ENCODE measurements at places on chromosomes 7 and 10.
A peak's percentile ranks its signal among the peaks of the same experiment; 100 is the strongest.

DNA sequence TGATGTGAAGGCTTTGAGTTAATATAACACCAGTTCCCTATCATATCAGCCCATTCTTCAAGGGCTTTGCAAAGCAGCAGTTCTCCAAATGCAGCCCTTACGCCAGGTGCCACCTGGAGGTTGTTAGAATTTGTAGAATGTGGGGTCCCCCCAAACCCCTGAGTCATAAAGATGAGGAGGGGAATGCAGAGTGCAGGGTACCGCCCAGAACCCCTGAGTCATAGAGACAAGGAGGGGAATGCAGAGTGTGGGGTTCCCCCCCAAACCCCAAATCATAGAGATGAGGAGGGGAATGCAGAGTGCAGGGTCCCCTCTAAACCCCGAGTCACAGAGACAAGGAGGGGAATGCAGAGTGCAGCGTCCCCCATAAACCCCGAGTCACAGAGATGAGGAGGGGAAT, 605.8 kb downstream of the PTPRN2 start:
- no peak for DNase-seq

- DNase-seq, result no peak
These were observed 93.0 kb upstream of the STRIP2 start for GRCh38 chr7:129341212-129341611.

DNA sequence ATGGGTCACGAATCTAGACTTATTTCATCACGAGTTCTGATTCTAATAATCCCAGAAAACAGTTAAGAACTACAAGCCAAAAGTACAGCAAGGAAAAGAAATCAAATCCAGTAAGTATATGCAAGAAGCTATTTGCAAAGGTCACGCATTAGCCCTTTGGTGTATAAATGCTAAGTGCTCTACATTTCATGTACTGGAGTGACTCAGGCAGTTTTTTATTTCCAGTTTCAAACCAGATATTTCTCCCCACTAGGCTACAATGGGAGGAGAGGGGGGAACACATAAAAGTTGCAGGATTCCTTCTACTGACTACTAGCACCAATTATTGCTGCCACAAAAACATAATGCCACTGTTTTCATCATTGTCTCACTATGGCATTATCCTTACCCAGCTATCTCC, 148.0 kb downstream of the NRCAM start:
- DNase-seq, result no peak

GRCh38 chr7:50092579-50093491, at the start of gene ZPBP:
ZPBP (minus strand) TSS chr7:50093246; CDS start chr7:50093194, 52 bp downstream.
- DNase-seq, result peak; percentile 61

GRCh38 chr10:114479307-114479706, 75.0 kb upstream of the AFAP1L2 start:
- DNase-seq, result no peak

DNA sequence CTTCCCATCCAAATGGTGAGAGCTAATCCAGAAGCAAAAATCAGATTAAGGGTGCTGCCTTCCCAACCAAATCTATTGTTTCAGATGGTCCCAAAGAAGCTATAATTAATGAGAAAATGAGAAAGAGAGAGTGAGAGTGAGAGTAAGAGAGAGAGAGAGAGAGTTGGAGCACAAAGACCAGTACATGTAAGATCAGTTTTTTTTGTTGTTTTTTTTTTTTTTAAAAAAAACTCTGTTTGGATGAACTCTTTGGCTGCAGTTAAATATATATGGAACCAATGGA, 305.6 kb downstream of the PTEN start:
- no peak for DNase-seq
